Stimulated activated CD8-positive, alpha-beta memory T cell treated with anti-CD3 and anti-CD28 coated beads, Interleukin-12 subunit alpha, Interleukin-12 subunit beta, amount 100 ng/mL, for 1 hour (primary cell): ENCODE measurements at places on chromosomes 2 and 18.

GRCh38 chr2:89833780-89834117, 1142.3 kb downstream of the RPIA start:
- no peak for DNase-seq

DNA sequence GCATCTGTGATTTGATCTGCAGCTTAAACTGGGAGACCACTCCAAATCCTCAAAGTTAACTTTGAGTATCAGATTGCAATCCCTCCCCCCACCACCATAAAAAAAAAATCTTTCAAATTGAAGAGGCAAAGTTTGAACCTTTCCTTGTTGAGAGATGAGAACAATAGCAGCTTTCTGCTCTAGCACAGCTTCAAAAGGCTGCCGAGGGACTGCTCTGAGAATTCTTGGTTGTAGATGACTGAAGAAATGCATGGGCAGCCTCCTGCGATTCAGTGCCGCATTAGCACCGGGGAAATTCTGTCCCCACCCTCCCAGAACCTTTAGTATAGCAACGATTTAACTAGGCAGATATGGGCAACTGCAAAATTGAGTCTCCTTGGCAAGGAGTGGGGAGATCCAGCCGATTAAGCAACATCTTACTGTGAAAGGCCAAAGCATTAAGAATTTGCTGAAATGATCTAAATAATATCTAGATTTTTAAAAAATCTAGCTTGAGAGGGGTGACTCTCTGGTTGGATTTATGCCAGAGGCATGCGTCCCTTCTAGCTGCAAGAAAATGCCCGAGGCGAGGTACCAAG, 3.9 kb upstream of the SP5 start:
- DNase-seq, result no peak

DNA sequence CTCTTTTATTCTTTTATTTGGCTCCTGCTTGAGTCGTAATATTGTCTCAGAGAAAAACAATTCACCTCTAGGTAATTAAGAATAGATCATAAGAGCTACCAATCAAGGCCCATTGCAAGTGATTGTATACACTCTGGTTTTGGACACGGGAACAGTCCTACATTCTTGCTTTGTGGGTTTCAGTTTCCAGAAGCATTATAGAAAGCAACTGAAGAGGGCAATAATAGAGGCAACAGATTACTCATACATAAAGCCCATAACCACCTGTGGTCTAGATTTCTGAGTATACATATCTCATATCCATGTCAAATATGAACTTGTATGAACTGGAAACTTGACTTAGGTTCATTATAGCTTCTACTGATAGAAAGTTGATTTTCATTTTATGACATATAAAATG, 65.4 kb downstream of the DIS3L2 start:
- no peak for DNase-seq

DNA sequence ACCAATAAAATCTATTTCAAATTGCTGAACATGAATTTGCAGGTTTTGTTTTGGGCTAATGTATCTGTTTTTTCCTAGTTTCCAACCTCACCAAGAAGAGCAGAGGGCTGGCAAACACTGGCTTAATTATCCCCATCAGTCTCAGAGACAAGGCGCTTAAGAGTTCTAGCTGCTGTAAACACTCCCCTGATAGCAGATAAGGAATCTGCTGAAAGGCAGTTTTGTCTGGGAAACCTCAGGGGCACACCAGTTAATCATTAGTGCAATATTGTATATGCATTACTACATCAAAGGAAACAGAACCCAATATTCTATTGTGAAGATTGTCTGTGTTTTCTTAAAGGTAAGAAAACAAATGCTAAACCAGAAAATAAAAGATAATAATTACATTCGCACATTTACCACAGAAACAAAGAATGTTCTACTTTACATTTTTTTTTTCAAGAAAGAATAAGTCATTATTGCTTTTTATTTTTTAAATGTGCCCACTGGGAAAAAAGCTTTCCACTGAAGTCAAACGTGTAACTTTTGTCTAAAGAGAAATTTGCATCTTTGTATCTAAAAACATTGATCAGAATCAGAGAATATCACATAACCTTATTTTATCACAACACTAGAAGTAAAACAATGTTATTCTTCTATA, 179.1 kb downstream of the ERBB4 start:
- no peak for DNase-seq

- no peak for DNase-seq
These were observed 68.2 kb upstream of the HPCAL1 start for GRCh38 chr2:10234409-10235094.

- no peak for DNase-seq
These were observed 103.2 kb downstream of the PIEZO2 start for GRCh38 chr18:11046140-11046539.

GRCh38 chr2:224711859-224712665, 4.1 kb downstream of the CCDC195 start:
- DNase-seq, result no peak

DNA sequence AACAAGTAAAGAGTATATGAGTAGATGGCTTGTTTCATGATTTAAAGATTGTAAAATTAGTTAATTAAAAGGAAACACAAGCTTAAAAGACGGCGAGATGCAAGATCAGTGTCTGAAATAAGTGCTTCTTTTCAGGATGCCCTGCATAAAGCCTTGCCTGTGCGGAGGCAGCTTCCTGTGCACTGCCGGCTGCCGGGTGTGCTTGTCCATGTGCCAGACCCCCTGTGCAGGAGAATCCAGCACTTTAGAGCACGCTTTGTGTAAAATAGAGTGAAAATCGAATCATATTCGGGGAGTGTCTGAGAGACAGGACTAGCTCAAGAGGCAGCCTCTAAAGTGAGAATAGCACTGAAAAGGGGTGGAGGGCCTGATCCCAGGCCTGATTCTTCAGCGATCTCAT, 154.7 kb downstream of the CHST9 start:
- no peak for DNase-seq

DNA sequence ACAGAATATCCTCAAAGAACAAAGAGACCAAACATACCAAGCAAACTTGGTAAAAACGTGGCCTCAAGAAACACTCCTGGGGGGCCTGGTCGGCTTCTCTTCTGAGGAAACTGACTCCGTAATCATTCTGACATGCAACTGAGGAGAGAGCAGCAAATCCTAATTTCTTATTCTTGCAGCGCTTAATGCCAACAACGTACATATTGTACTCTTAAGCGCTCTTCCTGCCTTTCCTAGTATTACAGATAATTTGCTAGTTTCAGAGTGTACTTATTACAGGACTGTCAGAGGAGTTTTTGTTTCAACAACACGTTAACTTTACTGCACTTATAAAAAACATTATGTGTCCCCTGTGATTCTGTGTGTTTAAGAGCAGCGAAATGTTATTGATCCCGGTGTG, 64.9 kb downstream of the ZNF521 start:
- no peak for DNase-seq

DNA sequence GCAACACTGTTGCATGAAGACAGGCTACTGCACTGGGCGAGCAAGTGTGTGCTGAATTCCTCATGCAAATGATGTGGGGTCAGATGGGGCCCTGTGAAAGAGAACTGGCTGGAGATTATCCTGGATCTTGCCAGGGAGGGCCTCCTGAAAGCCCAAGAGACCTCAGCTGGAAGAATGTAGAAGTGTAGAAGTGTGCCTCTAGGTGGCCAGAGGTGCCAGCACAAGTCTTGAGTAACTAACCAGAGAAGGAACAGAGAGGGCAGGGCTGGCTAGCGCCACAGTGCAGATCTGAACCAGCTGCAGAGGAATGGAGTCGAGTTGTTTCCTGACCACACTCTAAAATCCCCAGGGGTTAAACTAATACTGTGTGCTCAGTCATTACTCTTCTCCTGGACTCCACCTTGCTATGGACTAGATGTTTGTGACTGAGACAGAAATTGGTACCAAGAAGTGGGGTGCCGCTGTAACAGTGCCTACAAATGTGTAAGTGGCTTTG, 399.3 kb downstream of the LRATD1 start:
- DNase-seq, result no peak

DNA sequence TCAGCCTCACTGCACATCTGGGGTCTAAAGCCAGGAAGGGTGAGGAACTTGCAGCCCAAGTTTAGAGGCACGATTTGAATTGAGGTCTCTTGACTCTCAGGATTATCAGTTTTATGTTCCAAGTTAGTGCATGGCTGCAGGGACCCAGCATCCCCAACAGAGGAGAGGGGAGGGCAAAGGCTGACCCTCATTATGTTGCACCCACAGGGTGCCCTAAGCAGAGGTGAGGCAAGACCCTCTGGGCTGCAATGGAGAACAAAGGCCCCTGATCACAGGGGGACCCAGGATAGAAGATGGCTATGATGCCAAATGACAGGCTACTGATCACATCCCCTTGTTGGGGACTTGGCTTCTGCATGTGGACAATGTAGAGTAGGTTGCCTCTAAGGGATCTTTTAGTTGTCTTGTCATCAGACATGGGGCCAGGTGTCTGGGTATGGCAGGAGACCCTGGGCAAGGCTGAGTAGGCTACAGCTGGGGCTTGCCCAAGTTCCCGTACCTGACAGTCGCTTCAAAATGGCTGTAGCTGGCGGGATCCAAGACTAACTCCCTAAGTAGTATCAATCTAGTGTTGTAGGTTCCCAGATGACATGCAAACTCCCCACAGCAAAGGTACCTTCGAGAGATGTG, 4.5 kb upstream of the GDF7 start:
- no peak for DNase-seq

GRCh38 chr2:190277234-190278112, 42.2 kb downstream of the HIBCH start:
- DNase-seq, result no peak

DNA sequence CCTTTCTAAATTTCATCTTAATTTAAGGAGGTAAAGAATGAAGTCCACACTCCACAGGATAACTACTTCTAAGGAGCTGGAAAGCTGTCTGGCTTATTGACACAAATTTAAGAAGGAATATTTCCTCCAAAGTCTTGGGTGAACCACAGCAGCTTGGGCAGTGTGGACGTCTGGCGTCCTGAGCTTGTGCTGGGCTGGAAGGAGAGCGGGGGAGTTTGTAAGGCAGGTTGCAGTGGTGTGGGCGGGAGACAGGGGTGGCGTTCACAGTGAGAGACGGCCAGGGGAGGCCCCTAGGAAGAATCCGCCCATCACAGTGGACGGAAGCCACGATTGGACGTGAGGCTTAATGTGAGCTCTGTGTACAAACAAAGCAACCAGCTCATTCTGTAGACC, 25.7 kb downstream of the ADI1 start:
- DNase-seq, result no peak

GRCh38 chr2:113206251-113206650, 32.5 kb downstream of the PSD4 start:
- no peak for DNase-seq

DNA sequence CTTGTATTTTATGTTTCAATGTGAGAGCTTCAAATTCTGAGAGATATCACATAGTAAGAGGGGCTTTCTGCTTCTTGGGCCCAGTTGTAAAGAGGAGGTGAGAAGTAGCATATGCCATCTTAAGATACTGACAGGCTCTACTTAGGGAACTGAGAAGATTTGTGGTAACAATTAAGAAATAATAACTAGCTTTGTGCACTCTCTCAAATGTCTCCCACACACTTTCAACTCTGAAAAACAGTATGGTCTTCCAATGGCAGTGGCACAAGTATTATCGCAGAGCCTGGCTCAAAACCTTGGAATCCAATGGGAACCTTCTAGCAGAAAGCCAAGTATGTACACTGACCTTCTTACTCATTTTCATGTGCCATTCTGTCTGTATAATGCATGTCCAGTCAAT, 80.3 kb upstream of the FAM237A start:
- no peak for DNase-seq
